Upper lobe of right lung (tissue), 1 donor: ENCODE measurements at places on chromosomes 12 and 14. TPM values are rescaled to one million over a fixed set of nuclear protein-coding genes. Genes with fewer than 3 reads are reported as not detected.

The C12orf54 gene
- not detected for total RNA-seq

The ITGA7 gene
- total RNA-seq = 14.7 TPM

The TMEM30B gene
- total RNA-seq = 22.5 TPM

The LRTM2 gene
- total RNA-seq = not detected

The ACOT6 gene
- not detected for total RNA-seq

The ARG2 gene
- 2.0 TPM for total RNA-seq

The NOS1 gene
- total RNA-seq = 4.9 TPM

GRCh38 chr12:129378496-129378895 is 525.2 kb downstream of the GLT1D1 start:
- no peak for DNase-seq

GRCh38 chr14:96221109-96221650 is 16.5 kb downstream of the BDKRB2 start:
- no peak for DNase-seq

DNA sequence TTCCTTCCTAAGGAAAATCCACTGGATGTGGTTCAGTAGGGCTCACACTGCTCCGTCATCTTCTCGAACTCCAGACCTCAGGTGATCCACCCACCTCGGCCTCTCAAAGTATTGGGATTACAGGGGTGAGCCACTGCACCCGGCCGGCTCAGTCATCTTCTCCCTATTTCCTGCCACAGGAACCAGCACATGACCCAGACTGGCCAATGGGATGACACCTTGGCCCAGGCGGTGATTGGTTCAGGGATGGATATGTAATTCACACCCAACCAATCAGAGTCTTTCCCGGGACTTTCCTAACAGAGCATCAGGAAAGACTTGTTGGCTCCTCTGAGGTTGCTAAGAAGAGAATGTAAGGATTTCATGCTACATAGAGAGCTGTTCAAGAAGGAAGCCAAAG is 19.2 kb upstream of the C12orf76 start:
- no peak for DNase-seq

DNA sequence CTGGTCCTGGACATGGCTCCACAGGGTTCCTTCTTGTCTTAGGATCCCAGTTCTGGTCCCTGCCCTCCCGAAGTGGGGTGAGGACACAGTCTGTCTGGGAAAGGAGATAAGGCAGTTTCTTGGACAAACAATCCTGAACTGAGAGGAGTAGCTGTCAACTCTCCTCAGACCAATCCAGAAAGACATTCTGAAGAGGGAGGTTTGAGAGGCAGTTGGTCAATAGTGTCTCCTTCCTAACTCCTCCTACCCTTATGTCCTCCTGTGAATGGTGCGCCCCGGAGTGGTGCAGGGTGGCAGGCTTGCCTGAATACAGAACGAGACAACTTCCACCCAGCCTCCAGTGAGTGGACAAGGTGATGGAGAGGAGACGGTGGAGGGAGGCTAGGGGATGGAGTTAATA is 15.4 kb upstream of the ASIC1 start:
- peak; percentile 58 for DNase-seq

DNA sequence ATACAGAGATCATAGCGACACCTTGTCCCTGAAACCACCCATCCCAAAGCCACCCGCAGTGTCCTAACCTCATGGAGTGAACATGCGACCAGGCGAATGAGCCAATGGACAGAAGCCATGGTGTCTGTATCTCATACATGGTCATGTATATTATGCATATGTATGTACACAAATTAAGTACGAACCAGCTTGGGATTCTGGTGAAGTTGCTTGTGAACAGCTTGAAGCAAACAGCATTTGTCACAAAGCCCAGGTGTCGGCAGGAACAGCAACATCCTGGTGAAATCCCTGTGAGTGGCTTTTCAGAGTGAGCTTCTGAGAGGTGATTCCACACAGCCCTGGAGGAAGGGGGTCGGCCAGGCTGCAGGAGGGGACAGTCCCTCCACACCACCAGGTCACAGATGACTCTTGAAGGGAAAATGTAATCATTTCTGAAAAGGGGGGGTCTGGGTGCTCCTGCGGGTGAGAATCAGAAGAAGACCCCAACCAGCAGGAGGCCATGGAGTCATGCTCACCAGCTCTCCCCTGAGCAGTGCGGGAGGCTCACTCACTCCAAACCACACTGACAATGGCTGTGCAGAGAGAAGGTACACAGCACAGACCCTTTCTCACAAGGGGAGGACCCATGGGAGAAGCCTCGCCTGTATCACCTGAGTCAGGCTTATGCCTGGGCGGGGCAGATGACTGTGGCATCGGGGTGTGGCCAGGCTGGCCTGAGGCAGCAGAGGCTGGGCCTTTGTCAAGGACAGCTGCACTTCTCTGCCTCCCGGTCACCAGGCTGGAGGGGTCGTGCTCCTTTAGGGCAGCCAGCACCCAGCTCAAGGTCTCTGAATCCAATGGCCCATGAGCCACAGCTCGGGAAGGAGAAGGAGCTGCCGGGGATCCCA is 14.3 kb downstream of the CHGA start:
- no peak for DNase-seq

GRCh38 chr12:45244561-45245343 is 28.9 kb downstream of the ANO6 start:
- no peak for DNase-seq

GRCh38 chr14:92421751-92422150 is 91.8 kb upstream of the RIN3 start:
- no peak for DNase-seq

- no peak for DNase-seq
Observed at GRCh38 chr14:89485264-89485663, 68.2 kb upstream of the FOXN3 start.

- DNase-seq = no peak
Observed at GRCh38 chr12:94286583-94287244, 138.3 kb downstream of the PLXNC1 start.

DNA sequence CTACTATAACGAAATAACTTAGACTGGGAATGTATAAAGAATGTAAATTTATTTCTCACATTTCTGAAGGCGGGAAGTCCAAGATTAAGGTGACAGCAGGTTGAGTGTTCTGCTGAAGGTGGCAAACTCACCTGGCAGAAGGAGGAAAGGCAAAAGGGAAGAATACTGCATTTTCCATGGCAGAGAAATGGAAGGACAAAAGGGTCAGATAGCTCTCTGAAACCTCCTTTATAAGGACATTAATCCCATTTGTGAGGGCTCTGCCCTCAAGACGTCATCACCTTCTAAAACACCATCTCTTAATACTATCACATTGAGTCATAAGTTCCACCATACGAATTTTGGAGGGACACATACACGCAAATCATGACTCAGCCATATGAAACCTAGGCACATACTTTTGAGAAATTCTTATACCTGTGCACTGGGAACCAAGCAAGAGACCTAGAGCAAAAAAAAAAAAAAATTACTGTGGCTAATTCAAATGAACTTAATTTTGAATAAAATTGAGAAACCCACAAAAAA is 1669.3 kb upstream of the FLRT2 start:
- no peak for DNase-seq

GRCh38 chr12:52350786-52351185 is 16.5 kb downstream of the KRT85 start:
- DNase-seq = no peak

DNA sequence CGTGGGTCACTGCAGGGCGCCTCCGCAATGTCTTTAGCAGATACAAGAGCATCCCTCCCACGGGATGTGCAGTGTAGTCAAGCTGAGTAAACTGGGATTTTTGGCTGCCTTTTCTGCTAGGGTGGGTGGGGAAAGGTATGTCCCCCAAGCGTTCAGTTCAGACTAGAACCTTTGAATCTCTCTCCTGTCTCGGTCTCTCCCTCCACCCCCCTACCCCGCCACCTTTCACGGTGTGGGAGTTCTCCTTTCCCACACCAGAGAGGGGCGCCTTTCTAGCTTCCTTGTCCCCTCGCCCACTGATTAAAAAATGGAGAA is 525 bp upstream of the FAR2 start:
- peak; percentile 63 for DNase-seq
